ENCODE measurements at places on chromosomes 3 and 15.

DNA sequence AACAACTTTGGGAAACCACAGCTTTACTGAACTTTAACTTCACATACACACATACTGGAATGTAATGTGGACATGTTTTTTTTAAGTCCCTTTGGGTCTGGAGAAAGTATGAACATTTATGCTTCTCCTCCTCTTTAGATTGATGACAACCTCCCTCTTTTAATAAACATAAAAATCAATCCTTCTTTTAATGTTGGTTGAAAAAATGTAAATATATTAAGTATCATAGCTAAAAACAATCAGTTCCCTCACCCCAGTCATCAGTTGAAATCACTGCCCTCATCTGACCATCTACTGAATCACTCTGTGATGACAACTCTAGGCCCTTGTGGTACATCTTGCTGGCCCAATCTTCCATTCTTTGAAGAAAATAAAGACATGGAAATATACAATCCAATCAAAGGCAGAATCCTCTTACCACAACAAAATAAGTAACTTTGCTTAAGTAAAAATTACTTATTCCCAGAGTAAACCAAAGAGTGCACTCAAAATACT is 6.4 kb downstream of the AAGAB start:
- DNase-seq, result no peak

GRCh38 chr3:149763565-149764195 is 11.4 kb upstream of the COMMD2 start:
- DNase-seq, result no peak

DNA sequence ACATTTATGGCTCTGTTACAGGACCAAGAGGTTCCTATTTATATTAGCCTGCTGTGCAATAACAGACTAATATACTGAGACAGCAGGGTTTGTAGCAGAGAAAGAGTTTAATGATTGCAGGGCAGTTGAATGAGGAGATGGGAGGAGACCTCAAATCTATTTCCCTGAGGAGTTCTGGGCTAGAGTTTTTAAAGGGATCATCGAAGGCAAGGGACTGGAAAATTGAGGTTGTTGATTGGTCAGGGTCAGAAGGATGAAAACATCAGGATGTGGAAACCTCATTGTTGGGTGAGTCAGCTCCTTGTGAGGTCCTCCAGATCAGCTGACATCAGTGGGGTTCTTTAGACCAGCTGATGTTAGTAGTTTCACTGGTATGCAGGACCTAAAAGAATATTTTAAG is 60.6 kb upstream of the GOLGA8B start:
- peak; percentile 69 for DNase-seq

DNA sequence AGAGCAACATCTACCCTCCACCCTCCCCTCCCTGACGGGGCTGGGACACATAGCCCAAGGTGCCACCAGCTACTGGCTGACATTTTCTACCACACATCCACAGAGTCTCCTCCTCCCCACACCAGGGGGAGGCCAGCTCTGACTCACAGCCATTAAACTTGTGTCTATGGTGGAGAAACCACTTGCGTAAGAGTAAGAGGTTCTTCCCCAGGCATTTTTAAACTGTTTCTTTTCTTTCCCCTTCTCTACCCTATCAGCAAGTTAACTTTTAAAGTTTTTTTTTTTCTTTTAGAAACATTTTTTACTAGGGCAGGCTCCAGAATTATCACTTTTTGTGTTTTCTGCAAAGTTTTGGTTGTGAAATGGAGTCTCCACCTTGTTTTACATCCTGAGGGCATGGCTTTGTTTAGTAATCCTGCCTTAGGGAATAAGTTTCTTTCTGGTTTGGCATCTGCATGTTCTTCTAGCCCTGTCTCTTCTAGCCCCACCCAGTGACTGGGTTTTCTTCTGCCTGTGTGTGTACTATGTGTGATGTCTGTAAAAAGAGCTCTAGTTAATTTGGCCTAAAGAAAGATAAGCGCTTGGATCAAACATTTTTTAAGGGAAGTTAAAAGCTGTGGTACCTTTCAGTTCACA is 148.8 kb upstream of the GADL1 start:
- no peak for DNase-seq

GRCh38 chr15:59295261-59296001 is 77.2 kb downstream of the MYO1E start:
- DNase-seq, result no peak

GRCh38 chr3:71587958-71588357 is 4.4 kb upstream of the FOXP1 start:
- DNase-seq, result no peak

DNA sequence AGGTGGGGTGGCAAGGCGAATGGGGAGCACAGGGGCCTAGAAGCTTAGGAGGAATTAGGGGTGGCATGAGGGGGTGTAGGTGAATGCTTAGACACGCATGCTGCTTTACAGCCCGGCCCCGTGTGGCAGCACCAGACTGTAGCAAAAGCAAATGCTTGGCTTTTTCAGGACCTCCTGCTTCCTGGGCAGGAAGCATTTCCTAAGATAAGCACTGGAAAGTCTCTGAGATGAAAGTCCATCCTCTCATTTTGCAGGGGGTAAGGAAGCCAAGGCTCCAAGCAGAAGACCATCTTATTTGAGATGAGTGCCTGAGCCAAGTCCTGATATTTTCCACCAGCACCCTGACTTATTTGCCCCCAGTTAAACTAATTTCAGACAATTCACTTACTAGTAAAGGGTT is 12.9 kb downstream of the SSUH2 start:
- no peak for DNase-seq

GRCh38 chr3:176106380-176106779 is 1090.9 kb downstream of the TBL1XR1 start:
- DNase-seq, result peak; percentile 6

- DNase-seq, result no peak
Observed at GRCh38 chr15:64158363-64159134, 4.3 kb downstream of the PPIB start.

- peak; percentile 97 for DNase-seq
Observed at GRCh38 chr3:9396301-9396631, 1.1 kb upstream of the SETD5 start.

DNA sequence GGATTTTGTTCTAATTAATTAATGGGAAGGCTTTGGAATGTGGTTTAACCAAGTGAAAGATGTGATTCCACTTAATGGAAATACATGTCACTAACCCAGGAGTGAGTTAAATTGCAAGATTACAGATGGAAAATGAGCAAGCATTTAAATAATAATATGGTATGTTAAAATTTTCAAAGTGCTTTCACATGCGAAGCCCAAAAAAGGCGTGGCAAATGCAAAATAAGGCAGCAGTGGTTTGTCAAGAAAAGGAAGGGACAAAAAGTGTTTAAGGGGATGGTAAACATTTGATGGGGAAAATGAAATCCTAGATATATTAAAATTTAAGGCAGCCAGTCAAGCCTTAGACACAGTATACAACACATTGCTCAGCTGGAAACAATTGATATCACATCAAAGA is 2.9 kb downstream of the TICRR start:
- no peak for DNase-seq

- DNase-seq, result no peak
Observed at GRCh38 chr3:11995120-11995519, 9.1 kb upstream of the SYN2 start.

- DNase-seq, result peak; percentile 36
Observed at GRCh38 chr3:186849374-186849975, 7.0 kb downstream of the ADIPOQ start.

Measured in astrocyte of the hippocampus (primary cell).